ENCODE measurements at places on chromosomes 12 and 14.

DNA sequence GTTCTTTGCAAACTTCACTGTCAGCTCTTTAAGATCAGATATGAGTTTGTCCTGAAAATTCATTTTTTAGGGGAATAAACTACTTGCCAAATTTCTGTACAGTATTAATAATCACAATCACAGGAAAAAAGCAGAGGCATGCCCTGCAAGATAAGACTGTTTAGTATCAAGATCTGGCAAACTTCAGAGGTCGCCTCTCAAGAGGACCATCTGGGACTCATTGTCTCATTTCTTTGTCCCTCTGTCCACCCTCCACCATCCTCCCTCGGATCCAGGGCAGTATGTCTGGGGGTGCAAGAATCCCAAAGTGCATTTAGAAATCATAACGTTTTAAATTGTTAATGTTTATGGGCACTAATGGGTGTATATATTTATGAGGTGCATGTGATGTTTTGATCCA is 232.4 kb upstream of the FKBP4 start:
- DNase-seq: no peak

DNA sequence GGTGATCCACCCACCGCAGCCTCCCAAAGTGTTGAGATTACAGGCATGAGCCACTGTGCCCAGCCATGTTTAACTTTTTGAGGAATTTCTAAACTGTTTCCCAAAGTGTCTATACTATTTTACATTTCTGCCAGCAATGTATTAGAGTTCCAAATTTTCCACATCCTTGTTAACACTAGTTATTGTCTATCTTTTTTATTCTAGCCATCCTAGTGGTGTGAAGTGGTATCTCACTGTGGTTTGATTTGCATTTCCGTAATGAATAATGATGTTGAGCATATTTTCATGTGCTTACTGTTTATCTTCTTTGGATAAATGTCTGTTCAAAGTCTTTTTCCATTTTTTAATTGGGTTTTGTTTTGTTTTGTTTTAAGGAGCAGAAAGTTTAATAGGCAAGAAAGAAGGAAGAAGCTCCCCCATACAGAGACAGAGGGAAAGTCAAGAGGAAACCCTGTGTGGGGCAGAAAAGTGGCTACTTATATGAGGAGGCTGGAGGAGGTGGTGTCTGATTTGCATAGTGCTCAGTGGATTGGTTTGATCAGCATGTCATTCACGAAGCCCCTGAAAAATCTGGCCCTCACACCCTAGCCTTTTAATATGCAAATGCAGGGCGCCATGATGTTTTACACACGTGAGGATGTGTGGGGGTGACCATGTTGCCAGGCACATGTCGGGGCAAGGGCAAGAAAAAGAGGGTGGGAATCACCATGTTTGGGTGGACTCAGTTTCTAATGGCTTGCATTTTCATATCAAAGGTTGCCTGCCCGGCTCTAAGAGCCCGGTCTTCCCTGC is 14.9 kb downstream of the TXNRD1 start:
- no peak for DNase-seq

DNA sequence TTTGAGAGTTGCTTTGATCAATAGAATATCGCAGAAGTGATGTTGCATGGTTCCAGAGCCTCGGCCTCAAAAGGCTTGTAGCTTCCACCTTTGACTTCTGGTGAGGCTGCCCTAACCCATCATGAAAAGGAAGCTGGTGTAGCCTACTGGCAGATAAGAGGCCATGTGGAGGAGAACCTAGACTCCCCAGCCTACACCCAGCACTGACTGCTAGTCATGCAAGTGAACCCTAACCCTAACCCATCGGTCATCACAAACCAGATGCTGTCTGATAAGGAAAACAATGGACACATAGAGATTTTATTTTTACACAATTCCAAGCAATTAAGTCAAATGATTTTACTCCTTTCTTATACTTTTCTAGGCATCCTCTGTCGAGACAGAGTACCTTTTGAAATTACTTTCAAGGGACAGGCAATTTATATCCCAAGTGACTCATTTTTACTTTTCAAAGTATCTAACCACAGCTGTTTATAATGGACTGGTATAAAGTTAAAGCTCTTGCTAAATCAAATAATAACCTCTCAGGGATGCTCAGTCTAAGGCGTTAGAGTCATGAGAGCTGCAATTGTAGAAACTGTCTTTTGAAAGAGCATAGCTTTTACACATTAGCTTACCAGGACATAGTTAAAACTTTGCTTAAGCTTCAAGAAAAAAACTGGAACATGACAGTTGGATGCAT is 17.6 kb downstream of the PTPRB start:
- DNase-seq: no peak

- DNase-seq: no peak
Observed at GRCh38 chr12:114938487-114939210, 254.7 kb upstream of the TBX3 start.

- DNase-seq: no peak
Observed at GRCh38 chr14:21204167-21205025, 48.5 kb upstream of the OR5AU1 start.

- no peak for DNase-seq
Observed at GRCh38 chr12:48336564-48336963, 14.2 kb downstream of the ZNF641 start.

DNA sequence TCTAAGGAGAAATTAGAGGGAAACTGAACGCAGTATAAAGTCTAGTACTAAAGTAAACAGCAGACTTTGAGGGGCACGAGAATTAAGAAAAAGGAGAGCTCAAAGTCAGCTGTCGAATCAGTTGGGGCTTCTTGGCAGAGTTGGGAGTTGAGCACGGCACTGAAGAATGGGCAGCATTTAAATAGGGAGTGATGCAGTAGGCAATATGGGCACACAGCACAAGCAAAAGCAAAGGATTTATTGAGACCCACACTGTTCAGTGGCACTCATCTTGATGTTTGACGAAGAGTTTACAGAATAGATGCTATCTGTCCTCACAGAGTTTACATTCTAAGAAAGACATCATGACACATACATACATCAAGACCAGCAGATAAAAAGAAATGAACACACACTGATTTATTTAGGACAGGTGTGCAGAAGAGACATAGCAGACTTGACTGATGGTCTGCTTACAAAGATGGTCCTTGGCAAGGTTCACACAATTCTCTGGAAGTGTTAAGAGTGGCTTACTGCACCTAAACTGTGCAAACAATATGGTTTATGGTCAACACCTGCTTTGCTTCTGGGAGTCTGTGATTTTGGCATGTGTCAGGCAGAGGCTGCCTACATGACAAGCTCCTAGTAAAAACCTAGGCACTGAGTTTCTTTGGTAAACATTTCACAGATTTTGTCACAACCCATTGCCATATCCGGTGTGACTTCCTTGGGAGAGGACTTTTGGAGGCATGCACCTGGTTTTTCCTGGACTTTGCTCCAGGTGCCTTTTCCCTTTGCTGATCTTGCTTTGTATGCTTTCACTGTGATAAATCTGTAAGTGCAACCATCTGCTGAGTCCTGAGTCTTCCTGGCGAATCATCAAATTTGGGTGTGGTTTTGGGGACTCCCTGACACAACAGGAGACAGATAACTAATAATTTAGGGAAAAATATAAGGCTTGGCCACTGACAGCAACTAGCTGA is 26.3 kb downstream of the ALKBH1 start:
- no peak for DNase-seq

GRCh38 chr12:43222796-43223195 is 329.2 kb downstream of the ADAMTS20 start:
- DNase-seq: no peak
